ENCODE measurements at places on chromosomes 16 and 17. TPM values are rescaled to one million over a fixed set of nuclear protein-coding genes. Genes with fewer than 3 reads are reported as not detected.

The ASPA gene
- total RNA-seq = not detected

The CCR7 gene
- 297 TPM for total RNA-seq

The KRTAP16-1 gene
- total RNA-seq = not detected

GRCh38 chr17:54239291-54239690 lies 416.6 kb downstream of the KIF2B start:
- no peaks in the 10 kb centered on the region for H3K36me3 ChIP-seq
- no peaks in the 10 kb centered on the region for H3K27me3 ChIP-seq
- no peak overlapping the region for H3K4me3 ChIP-seq
- H3K4me1 ChIP-seq = no peaks in the 10 kb centered on the region

- no peak overlapping the region for H3K4me3 ChIP-seq
- no peaks in the 10 kb centered on the region for H3K4me1 ChIP-seq
- H3K27ac ChIP-seq = no peak overlapping the region
- H3K36me3 ChIP-seq = peaks cover 3% of the 10 kb centered on the region
- DNase-seq = no peak
These were observed 31.8 kb downstream of the BBS2 start for GRCh38 chr16:56488035-56488434.

GRCh38 chr17:58136669-58137279 lies 11.4 kb upstream of the OR4D1 start:
- H3K27me3 ChIP-seq = no peaks in the 10 kb centered on the region
- H3K4me1 ChIP-seq = no peaks in the 10 kb centered on the region
- no peaks in the 10 kb centered on the region for H3K36me3 ChIP-seq

DNA sequence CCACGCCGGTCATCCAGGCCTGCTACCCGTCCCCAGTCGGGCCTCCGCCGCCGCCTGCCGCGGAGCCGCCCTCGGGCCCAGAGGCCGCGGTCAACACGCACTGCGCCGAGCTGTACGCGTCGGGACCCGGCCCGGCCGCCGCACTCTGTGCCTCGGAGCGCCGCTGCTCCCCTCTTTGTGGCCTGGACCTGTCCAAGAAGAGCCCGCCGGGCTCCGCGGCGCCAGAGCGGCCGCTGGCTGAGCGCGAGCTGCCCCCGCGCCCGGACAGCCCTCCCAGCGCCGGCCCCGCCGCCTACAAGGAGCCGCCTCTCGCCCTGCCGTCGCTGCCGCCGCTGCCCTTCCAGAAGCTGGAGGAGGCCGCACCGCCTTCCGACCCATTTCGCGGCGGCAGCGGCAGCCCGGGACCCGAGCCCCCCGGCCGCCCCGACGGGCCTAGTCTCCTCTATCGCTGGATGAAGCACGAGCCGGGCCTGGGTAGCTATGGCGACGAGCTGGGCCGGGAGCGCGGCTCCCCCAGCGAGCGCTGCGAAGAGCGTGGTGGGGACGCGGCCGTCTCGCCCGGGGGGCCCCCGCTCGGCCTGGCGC lies 2.4 kb downstream of the HIC1 start:
- H3K27me3 ChIP-seq = no peaks in the 10 kb centered on the region
- H3K36me3 ChIP-seq = peaks cover 36% of the 10 kb centered on the region
- no peak overlapping the region for H3K4me3 ChIP-seq
- no peak overlapping the region for H3K27ac ChIP-seq
- peaks cover 15% of the 10 kb centered on the region for H3K4me1 ChIP-seq
